Fibroblast of upper back skin (primary cell): ENCODE measurements at places on chromosomes 5 and 9.

GRCh38 chr5:132370181-132370970 is 866 bp downstream of the SLC22A5 start:
- DNase-seq = no peak

DNA sequence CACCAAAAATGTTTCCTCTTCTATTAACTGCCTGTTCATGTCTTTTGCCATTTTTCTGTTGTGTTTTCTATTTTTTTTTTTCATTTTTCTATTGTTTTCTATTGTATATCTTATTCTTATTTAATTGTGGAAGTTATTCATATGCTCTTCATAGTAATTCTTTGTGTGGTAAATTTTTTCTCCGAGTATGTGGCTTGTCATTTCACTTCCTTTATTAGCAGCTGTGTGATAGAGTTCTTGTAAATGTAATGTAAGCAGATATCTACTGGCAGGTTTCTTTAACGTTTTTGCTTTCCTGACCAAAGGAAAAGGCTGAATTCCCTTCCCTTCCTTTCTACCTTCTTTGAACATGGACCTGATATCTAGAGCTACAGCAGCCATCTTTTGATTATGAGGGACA is 5.8 kb upstream of the PLPP1 start:
- DNase-seq = no peak

- peak; percentile 72 for DNase-seq
These were observed 34.6 kb downstream of the SGCD start for GRCh38 chr5:156361436-156362109.

DNA sequence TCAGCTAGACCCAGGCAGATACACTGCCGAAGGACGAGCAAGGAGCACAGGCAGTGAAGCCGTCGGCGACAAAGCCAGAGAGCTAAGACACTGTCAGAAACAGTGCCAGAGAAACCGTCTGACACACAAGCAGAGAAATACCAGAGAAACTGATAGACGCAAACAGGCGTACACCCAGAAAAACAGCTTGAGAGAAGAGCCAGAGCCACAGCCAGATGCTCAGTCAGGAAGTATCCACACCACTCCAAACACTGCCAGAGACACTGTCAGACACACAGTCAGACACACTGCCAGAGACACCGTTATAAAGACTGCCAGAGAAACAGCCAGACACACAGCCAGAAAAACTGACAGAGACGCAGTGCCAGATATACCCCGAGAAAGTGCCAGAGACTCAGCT is 19.1 kb downstream of the CNTFR start:
- no peak for DNase-seq

DNA sequence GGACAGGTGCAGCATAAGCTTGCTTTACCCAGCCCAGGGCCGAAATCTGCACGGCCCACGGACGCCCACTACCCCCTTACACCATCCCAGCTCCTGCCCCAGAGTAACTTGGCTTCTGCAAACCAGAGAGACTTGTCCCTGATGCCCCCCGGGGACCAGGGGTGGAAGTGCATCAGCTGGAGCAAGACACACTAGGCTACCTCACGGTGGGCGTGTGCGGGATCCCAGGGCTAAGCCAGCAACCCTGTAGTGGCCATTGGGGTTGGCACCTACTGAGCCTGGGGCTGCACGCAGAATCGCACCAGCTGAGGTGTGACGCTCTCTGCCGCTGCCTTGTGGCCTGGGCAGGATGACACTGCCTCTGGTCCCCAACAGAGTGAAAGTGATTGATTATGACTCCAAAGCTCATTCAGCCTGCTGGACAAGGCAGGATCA is 6.1 kb upstream of the ZNF79 start:
- DNase-seq = no peak

GRCh38 chr5:90632791-90633190 is 74.2 kb downstream of the ADGRV1 start:
- DNase-seq = peak; percentile 10

- DNase-seq = no peak
These were observed 41.4 kb upstream of the FAT2 start for GRCh38 chr5:151632524-151632923.

GRCh38 chr5:42840269-42840668 is 28.6 kb upstream of the SELENOP start:
- peak; percentile 90 for DNase-seq

- DNase-seq = peak; percentile 75
These were observed 134.1 kb downstream of the ARL15 start for GRCh38 chr5:54176066-54176830.

DNA sequence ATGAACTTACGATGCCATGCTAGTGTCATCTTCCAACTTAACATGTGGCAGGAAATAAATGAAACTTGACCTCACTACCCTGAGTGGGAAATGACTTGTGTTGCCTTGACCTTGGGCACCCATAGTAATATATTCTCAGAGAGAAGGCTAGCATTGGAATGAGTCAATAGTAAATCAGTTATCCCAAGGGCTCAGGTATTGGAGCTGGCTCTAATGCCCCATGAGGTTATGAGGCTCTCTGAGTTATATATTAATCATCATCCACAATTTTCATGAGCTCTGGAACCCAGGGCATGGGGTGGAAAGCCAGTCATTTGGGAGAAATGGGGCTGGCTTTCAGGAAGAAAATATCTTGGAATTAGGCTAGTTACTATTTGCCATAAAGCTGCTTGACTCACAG is 42.4 kb upstream of the SMIM32 start:
- no peak for DNase-seq

- no peak for DNase-seq
These were observed 90.8 kb upstream of the IRX4 start for GRCh38 chr5:1973391-1974013.

DNA sequence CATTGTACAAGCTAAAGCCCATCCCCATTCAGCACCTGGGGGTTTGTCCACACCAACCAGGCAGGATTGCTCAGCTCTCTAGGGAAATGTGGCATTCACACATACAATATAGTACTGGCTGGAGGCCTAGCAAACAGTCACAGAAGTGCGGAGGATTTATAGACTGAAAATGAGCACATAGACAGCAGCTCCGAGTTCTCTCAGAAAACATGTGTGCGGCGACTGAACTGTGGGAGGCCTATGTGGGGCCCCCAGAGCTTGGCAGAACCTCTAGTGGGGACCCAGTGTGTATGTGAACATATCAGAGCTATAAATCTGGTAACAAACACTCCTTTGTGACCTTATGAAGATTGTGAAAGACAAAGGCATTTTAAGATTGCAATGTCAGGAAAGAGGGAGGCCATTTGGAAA is 431.1 kb downstream of the DTWD2 start:
- DNase-seq = peak; percentile 97

GRCh38 chr5:150562832-150563231 is 54.9 kb downstream of the NDST1 start:
- DNase-seq = peak; percentile 55

GRCh38 chr5:54175-54730 is 37.7 kb upstream of the PLEKHG4B start:
- no peak for DNase-seq

GRCh38 chr5:90809311-90810056 is 250.9 kb downstream of the ADGRV1 start:
- DNase-seq = no peak

DNA sequence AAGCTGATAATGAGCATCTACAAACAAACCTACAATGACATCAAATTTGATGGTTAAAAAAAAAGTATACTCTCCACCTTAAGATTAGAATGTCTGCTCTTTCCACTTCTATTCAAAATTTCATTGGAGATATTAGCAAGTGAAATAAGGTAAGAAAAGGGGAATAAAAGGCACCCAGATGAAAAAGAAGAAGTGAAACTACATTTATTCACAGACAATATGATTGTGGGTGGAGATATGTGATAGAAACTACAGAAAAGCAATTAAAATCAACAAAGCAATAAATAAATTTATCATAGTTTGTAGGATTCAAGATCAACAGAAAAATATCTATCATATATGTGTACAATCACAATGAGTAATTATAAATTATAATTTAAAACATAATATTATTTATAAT is 395.1 kb upstream of the CCNH start:
- no peak for DNase-seq

DNA sequence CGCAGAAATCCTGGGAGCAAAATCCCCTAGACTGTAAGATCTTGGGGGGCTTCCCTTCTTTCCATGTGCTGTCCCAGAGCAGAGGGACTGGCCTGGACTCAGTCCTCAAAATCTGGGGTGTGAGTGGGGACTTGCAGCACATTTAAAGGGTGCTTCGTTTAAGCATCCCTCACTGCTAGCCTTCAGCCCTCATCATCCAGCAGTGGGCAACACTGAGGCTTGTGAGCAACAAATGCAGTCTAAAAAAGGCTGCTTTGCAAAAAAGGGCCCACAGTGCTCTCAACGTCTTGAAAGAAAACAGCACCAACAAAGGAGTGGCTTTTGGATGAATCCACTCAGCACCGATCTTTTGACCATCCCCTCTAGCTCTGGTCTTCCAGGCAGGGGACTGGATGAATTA is 128.3 kb upstream of the TBC1D2 start:
- DNase-seq = no peak

DNA sequence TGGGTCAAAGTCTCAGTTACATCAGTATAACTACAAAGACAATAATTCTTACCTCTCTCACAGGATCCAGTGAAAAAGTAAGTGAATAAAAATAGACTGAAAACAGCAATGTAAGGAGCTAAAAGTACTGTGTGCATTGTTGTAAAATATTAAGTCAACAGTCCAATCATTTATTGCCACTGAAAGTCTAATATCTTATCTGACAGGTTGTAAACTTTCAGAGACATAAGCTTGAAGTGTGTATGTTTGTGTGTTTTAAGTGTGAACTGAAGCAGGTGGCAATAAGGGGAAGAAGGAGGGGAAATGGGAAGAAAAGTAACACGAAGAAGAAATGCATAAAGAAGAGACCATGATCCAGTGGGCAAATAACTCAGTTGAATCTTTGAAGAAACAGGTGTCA is 229.7 kb upstream of the TAS2R1 start:
- no peak for DNase-seq

DNA sequence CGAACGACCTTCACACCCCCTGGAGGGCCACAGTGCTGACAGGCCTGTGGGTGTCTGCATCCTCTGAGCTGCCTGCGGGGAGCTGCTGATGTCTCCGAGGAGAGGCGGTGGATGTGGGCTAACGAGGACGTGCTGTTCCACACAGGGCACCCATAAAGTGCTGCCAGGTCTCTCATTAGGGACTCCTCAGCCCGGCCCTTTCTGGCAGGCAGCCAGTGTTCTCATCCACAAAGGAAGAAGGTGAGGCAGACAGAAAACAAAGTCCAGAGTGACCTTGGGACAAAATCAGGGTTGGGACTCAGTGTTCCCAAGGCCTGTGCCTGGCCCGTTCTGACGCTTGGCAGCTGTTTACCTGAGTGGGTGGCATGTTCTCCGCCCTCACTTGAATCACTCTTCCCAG is 29.3 kb downstream of the CARTPT start:
- DNase-seq = no peak

DNA sequence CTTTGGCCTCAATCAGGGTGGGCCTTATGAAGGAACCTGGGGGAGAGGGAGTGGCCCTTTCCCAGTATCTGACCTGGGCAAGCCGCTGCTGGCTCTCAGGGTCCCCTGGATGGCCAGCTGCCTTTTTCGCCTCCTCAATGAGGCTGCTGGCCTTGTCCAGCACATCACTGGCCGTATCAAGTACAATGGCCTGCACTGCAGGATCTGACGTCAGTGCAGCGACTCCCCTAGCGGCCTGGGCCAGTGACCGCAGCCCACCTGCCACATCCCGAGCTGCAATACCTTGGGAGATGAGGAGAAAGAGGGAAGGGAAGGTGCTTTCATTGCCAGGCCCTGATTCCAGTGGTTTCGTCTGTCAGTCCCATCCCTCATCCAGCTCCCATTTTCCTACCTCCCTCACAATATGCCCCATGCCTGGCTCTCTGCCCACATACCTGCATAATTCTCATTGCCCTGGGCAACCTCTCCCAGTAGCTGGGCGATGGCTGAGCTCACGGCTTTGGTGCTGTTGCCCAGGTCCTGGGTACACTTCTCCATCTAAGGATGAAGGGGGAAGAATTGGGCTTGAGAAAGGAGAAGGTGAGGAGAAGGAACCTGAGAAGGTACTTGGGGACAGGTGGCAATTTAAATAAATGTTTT is 19.1 kb downstream of the TLN1 start:
- no peak for DNase-seq

DNA sequence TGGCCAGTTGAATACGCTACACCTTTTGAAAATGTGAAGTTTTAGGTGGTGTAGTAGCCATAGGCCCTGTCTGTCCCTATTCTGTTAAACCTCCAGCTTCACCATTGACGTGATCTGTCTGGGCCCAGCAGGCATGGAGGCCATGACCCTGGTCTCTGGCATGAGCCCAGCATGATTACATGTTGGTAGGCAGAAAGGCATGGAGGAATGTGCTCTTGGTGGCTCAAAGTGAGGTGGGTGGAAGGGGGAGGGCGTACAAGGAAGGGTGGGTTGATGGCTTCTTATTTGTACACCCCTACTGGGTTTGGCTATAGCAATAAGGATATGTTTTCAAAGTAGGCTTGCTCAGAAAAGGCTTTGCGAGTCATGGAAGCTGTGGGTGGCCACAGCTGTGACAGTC is 23.7 kb downstream of the RALGPS1 start:
- no peak for DNase-seq

GRCh38 chr5:16392718-16393117 is 72.9 kb downstream of the ZNF622 start:
- no peak for DNase-seq

DNA sequence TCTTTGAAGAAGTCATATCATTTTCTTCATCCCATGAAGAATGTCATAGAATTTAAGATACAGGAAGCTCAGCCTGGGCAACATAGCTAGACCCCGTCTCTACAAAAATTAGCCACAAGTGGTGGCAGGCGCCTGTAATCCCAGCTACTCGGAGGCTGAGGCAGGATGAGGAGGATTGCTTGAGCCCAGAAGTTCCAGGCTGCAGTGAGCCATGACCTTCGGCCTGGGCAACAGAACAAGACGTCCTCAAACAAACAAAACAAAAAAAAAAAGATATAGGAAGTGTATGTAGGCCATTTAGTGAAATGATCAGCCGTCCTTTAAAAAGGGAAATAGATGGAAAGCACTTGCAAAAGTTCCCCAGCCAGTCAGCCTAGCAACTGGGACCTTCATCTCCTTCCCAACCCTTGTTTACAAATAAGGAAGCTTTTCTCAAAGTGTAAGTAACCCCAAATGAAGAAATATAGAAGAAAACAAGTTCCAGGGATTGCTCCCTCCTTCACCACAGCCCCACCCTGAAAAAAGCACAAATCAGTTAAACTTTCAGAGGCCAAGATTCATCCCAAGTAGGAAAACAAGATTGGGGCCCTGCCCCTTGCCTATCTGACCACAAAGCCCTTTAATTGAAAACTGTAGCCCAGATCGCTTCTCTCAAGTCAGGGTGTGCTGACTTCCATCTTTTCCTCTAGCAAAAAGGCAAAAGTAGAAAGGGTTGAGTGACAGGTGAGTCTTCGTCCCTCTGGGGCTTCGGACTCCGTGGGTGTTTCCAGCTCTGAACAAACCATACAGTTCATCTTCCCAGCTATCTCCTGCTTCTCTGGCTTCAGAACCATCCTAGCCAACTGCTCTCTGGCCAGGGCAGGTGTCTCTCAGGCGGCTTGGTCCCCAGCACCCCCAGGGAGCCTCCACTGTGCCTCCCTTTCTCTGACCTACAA is 1.2 kb downstream of the SLC31A2 start:
- no peak for DNase-seq

GRCh38 chr5:59040024-59040803 is 457.3 kb downstream of the RAB3C start:
- DNase-seq = peak; percentile 47
